Mesendoderm (in vitro differentiated cells): ENCODE measurements at places on chromosomes 11 and 22.

DNA sequence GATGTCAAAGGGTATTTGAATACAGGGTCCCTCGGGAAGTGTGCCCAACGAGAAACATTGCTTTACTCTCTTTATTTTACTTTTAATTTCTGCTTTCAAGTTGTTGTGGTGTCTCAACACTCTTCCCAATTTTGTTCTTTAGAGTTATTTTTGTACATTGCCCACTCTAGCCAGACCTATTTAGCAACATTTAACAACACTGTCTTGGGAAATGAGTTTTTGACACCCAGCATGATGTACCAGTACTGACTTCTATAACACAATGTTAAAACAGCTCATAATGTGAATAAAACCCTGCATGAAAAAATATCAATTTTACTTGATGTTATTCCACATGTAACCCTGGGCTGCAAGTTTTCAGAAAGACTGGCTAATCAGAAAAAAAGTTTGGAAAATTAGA lies 350.2 kb upstream of the PITPNB start:
- no peak for DNase-seq
- H3K27ac ChIP-seq = no peak overlapping the region
- H3K27me3 ChIP-seq = no peaks in the 10 kb centered on the region
- H3K4me3 ChIP-seq = no peak overlapping the region
- no peaks in the 10 kb centered on the region for H3K4me1 ChIP-seq

- no peaks in the 10 kb centered on the region for H3K36me3 ChIP-seq
- DNase-seq = no peak
- H3K4me1 ChIP-seq = no peaks in the 10 kb centered on the region
- H3K4me3 ChIP-seq = no peak overlapping the region
- H3K27ac ChIP-seq = no peak overlapping the region
These were observed 39.9 kb downstream of the PPP2R1B start for GRCh38 chr11:111726301-111726713.

- DNase-seq = no peak
- no peak overlapping the region for H3K4me3 ChIP-seq
- H3K27me3 ChIP-seq = no peaks in the 10 kb centered on the region
- H3K27ac ChIP-seq = no peak overlapping the region
- H3K36me3 ChIP-seq = no peaks in the 10 kb centered on the region
These were observed 125.7 kb upstream of the SNX19 start for GRCh38 chr11:131042041-131042390.

DNA sequence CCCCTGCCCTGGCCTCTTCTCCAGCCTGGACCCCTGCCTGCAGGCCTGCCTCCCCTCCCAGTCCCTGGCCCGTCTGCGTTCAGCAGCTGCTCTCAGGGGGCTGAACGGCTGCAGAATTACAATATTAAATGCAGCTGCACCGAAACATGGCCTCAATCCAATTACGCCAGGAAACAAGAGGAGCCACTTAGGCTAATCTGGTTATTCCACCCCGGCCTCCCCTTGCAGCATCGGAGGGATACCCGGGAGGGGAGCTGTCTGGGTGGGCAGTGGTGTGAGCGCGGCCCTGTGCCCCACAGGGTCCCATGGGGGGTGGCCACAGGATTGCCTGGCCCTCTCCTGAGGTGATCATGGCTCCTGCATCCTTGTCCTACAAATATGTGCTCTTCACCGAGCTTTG lies 42.6 kb downstream of the FLRT1 start:
- no peaks in the 10 kb centered on the region for H3K27me3 ChIP-seq
- no peak overlapping the region for H3K4me3 ChIP-seq
- H3K4me1 ChIP-seq = no peaks in the 10 kb centered on the region
- no peak for DNase-seq

GRCh38 chr11:14449302-14449714 lies 50.3 kb downstream of the COPB1 start:
- H3K27me3 ChIP-seq = no peaks in the 10 kb centered on the region
- no peaks in the 10 kb centered on the region for H3K36me3 ChIP-seq
- peaks cover 1% of the 10 kb centered on the region for H3K4me1 ChIP-seq
- H3K27ac ChIP-seq = no peak overlapping the region
- DNase-seq = no peak

- H3K27ac ChIP-seq = no peak overlapping the region
- peaks cover 7% of the 10 kb centered on the region for H3K4me1 ChIP-seq
- DNase-seq = no peak
- no peaks in the 10 kb centered on the region for H3K27me3 ChIP-seq
- no peaks in the 10 kb centered on the region for H3K36me3 ChIP-seq
These were observed 178.6 kb downstream of the DSCAML1 start for GRCh38 chr11:117618302-117618981.

- no peak overlapping the region for H3K4me3 ChIP-seq
- no peaks in the 10 kb centered on the region for H3K4me1 ChIP-seq
- no peaks in the 10 kb centered on the region for H3K27me3 ChIP-seq
- no peak for DNase-seq
- no peak overlapping the region for H3K27ac ChIP-seq
These were observed 505.7 kb upstream of the LUZP2 start for GRCh38 chr11:23991165-23991539.

DNA sequence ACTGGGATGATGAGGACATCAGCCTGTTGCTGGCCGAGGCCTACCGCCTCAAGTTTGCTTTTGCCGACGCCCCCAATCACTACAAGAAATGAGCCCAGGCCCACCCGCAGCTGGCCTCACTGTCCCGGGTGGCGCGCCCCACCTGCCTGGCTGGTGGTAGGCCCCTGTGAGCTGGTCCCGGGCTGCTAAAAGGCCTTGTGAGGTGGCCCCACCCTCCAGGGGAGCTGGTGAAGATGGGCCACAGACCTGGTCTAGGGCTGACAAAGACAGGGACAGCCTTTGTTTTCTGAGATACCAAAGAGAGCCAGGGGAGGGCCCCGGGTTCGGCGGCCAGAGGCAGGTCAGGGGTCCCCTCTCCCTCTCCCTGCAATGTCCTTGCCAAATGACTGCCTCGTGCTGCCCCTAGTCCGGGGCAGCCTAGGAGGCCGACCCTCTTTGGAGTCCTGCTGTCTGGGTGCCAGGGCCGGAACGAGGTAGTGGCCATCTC lies 411.1 kb downstream of the TBC1D22A start:
- no peak for DNase-seq
- no peaks in the 10 kb centered on the region for H3K4me1 ChIP-seq
- no peaks in the 10 kb centered on the region for H3K27me3 ChIP-seq
- no peaks in the 10 kb centered on the region for H3K36me3 ChIP-seq
- no peak overlapping the region for H3K4me3 ChIP-seq

DNA sequence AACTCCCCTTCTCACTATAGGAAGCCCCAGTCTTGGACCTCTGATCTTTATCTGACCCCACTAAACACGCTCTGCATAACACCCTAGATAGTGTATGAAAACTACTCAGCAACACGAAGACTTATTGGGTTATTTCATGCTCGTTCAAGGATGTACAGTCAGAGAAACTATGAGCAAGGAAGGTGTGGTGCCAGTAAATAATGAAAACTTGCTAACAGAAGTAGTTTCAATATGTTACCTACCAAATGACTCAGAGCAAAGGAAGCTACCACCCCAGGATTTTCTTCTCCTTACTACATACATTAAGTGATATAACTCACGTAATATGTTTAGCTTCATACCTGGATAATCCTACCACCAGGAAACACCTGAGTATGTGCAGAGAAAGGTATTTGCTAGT lies 25.9 kb upstream of the LYVE1 start:
- no peak overlapping the region for H3K27ac ChIP-seq
- no peaks in the 10 kb centered on the region for H3K36me3 ChIP-seq
- no peak for DNase-seq
- no peaks in the 10 kb centered on the region for H3K27me3 ChIP-seq

- DNase-seq = no peak
- H3K27me3 ChIP-seq = no peaks in the 10 kb centered on the region
- no peak overlapping the region for H3K4me3 ChIP-seq
- no peaks in the 10 kb centered on the region for H3K36me3 ChIP-seq
- no peaks in the 10 kb centered on the region for H3K4me1 ChIP-seq
These were observed 15.2 kb downstream of the KRTAP5-5 start for GRCh38 chr11:1644601-1645356.

DNA sequence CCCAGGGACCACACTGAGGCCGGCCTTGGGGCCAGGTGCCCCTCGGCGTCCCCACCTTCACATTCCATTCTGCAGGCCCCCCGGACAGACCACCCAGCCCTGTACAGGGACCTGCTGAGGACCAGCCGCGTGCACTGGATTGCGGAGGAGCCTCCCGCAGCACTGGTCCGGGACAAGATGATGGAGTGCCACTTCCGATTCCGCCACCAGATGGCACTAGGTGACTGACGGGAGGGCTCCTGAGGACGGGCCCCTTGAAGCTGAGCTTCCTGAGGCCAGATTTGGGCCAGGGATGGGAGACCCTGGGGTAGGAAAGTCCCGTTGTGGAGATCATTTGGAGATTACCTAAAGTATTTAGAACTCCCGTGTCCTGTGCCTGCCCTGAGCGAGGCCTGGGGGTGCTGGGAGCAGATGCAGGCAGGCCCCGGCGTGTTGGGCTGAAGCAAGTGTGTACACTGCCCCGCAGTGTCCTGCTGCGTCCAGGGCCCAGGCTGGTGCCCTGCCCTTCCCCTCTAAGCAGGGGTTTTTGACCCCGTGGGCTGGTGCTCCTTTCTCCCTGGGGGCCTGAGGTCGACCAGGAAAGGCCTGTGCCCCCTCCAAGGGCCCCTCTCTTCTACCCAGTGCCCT lies 20.0 kb downstream of the TRMU start:
- no peak overlapping the region for H3K27ac ChIP-seq
- no peaks in the 10 kb centered on the region for H3K27me3 ChIP-seq
- H3K4me1 ChIP-seq = no peaks in the 10 kb centered on the region
- no peak overlapping the region for H3K4me3 ChIP-seq
- peaks cover 34% of the 10 kb centered on the region for H3K36me3 ChIP-seq

GRCh38 chr22:25508161-25508560 lies 56.3 kb upstream of the GRK3 start:
- H3K27ac ChIP-seq = no peak overlapping the region
- DNase-seq = peak; percentile 30
- H3K27me3 ChIP-seq = no peaks in the 10 kb centered on the region
- H3K4me3 ChIP-seq = no peak overlapping the region
- H3K4me1 ChIP-seq = no peaks in the 10 kb centered on the region
- no peaks in the 10 kb centered on the region for H3K36me3 ChIP-seq

DNA sequence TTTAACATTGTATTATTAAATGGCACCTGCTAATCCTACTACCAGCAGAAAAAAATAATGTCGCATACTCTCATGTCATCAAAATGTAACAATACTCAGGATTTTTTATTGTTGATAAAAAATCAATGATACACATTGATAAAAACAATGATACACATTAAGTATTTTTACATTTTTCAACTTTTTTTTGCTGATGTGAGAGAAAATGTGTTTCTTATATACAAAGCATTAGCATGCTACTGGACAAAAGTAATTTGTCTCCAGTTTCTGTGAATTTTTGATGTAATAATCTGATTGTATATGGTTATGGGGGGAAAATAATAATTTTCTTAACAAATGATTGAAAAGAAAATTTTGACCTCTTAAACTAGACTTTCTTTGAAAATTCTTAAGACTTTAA lies 1256.6 kb upstream of the CNTN5 start:
- H3K27me3 ChIP-seq = no peaks in the 10 kb centered on the region
- no peak overlapping the region for H3K27ac ChIP-seq
- no peak overlapping the region for H3K4me3 ChIP-seq
- no peak for DNase-seq
- no peaks in the 10 kb centered on the region for H3K36me3 ChIP-seq
- H3K4me1 ChIP-seq = no peaks in the 10 kb centered on the region

GRCh38 chr11:118619444-118620197 lies 12.2 kb downstream of the PHLDB1 start:
- H3K4me1 ChIP-seq = peaks cover 16% of the 10 kb centered on the region
- H3K4me3 ChIP-seq = no peak overlapping the region
- H3K36me3 ChIP-seq = no peaks in the 10 kb centered on the region
- H3K27me3 ChIP-seq = no peaks in the 10 kb centered on the region
- no peak for DNase-seq

DNA sequence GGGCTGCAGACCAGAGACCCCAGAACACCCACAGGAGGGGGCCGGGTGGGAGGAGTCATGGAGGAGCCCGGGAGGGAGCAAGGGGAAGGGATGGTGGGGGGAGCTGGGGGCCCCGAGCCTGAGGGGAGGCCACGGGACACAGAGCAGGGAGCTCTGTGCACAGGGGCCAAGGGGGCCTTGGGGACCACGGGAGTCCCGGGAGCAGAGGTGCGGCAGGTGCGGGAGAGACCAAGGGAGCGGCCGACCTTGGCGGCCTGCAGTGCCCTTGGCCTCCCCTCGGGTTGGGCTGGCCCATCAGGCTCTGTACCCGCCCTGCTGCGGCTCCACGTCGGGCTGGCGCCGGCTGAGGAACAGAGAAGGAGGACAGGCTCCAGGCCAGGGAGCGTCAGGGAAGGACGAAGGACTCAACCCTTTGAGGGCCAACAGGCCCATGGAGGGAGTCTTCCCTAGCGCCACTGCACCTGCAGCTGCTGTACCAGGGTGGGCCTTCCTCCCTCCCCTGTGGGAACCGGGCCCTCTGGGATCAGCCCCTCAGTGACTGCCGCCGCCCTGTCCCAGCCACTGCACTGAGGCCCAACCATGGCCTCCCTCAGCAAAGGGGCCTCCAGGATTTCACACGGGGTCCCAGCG lies 17.8 kb upstream of the BRSK2 start:
- H3K27me3 ChIP-seq = no peaks in the 10 kb centered on the region
- H3K4me3 ChIP-seq = no peak overlapping the region
- no peak for DNase-seq
- H3K36me3 ChIP-seq = no peaks in the 10 kb centered on the region

- H3K27ac ChIP-seq = no peak overlapping the region
- peaks cover 6% of the 10 kb centered on the region for H3K4me1 ChIP-seq
- no peaks in the 10 kb centered on the region for H3K27me3 ChIP-seq
- DNase-seq = no peak
- H3K36me3 ChIP-seq = peaks cover 2% of the 10 kb centered on the region
- no peak overlapping the region for H3K4me3 ChIP-seq
These were observed 13.5 kb downstream of the SOX10 start for GRCh38 chr22:37970864-37971263.

GRCh38 chr22:42438293-42438650 lies 6.1 kb upstream of the NFAM1 start:
- peak overlapping the region; percentile 50 for H3K4me3 ChIP-seq
- peaks cover 2% of the 10 kb centered on the region for H3K4me1 ChIP-seq
- no peaks in the 10 kb centered on the region for H3K36me3 ChIP-seq

DNA sequence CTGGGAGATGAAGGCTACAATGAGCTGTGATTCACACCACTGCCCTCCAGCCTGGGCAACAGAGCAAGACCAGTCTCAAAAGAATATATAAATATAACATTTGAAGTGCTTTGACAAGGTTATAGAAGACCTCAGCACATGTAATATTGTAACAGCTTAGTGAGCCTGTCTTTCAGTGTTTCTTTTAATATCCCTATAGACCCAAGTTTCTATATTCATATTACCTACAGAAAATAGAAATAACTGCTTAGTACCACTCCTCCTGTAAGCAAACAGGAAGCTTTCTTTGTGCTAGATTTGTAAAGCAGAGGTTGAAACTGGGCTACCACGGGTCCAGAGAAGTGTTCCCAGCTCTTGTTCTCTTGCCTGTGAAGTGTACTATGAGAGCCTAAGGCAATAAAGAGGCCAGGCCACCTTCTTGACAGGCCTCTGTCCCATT lies 68.2 kb downstream of the PPP2R1B start:
- H3K27me3 ChIP-seq = no peaks in the 10 kb centered on the region
- H3K4me3 ChIP-seq = no peak overlapping the region
- DNase-seq = no peak
- H3K27ac ChIP-seq = no peak overlapping the region
